DMS79 treated with DMSO at 0.1 percent for 48 hours (cell line): ENCODE measurements at places on chromosomes 1 and 21.

DNA sequence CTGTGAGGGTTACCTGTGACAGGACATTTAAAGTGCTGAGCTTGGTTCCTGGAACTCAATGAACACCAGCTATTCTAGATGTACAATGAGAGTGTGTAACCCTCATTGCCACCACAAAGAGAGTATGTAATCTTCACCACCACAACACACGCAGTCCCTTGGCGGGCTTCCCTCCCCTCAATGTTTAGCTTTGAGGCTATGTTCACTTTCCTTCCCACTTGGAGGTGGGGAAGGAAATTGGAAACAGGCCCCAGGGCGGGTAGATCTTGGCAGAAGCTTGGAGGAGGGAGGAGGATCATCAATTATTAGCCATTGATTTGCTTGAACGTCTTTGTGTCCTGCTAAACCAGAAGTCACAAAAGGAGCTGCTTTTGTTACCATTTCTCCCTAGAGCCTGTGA, 8.3 kb upstream of the COL16A1 start:
- no peak for DNase-seq

- DNase-seq = no peak
Measured at GRCh38 chr1:152513081-152513480, 1.2 kb upstream of the CRCT1 start.

DNA sequence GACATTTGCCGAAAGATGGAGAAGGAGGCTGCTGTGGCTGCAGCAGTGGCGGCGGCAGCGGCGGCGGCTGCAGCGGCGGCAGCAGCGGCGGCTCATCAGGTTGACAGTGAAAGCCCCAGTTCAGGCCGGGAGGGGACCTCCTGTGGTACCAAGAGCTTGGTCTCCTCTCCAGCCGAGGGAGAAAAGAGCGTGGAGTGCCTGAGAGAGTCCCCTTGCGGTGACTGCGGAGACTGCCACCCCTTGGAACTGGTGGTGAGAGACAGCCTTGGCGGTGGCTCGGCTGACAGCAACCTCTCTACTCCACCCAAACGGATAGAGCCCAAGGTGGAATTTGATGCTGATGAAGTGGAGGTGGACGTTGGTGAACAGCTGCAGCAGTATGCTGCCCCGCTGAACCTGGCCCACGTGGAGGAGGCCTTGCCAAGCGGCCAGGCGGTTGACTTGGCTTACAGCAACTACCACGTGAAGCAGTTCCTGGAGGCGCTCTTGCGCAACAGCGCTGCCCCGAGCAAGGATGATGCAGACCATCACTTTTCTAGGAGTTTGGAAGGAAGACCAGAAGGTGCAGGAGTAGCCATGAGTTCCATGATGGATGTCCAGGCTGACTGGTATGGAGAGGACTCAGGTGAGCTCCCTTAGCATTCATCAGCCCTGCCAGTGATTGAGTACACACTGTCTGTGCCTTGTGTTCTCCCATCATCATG, 6.3 kb downstream of the ZBTB8B start:
- DNase-seq = no peak

DNA sequence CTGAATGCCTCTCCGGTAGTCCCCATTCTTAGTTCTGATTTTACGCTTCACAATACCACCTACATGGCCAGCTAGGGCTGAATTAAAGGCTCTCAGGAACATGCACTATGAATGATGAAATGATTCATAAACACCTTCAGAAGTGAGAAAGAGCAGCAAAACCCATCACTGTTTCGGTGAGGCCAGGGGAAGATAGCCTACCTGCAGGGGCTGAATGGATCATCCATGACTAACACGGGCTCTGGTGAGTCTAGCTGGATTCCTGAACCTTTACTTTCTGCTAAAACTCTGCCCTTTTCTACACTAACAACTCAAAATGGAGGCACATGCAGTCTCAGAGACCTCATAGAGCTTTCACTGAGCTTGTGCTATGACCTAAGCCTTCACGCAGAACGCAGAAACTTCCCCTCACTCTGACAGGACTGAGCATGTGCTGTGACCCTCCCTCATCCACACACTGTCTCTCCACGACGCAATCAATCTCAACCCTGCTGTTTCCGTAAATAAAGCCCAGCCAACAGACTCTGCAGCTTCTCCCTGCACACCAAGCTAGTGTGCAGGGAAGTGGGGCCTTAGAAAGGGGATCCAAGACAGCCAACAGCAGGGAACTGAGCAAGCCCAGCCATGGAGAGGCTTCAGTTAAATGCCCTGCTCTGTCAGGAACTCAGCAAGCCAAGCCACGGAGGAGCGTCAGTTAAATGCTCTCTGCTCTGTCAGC, 207.8 kb downstream of the SLC45A1 start:
- DNase-seq = peak; percentile 95

DNA sequence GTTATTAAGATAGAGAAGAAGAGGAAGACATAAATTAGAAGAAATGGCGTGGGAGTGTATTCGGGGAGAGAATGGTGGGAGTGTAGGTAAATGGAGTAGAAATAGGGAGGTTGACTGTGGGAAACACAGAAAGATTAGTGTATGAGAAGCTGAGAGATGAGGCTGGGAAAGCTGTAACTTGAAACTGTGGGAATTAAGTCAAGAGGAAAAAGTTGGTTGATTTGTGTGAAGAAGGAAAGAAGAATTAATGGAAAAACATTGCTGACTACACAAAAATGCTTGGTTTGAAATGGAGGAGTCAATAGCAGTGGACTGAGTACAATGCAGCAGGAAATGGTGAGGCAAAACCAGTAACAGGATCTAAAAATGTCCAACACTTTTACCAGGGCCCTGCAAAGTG, 448.3 kb downstream of the PTPRC start:
- DNase-seq = no peak

- no peak for DNase-seq
Measured at GRCh38 chr1:36790191-36790590, 244.1 kb downstream of the GRIK3 start.

- no peak for DNase-seq
Measured at GRCh38 chr1:51551848-51552296, 32.8 kb upstream of the EPS15 start.

GRCh38 chr21:17711896-17712295, 99.2 kb upstream of the BTG3 start:
- DNase-seq = no peak

DNA sequence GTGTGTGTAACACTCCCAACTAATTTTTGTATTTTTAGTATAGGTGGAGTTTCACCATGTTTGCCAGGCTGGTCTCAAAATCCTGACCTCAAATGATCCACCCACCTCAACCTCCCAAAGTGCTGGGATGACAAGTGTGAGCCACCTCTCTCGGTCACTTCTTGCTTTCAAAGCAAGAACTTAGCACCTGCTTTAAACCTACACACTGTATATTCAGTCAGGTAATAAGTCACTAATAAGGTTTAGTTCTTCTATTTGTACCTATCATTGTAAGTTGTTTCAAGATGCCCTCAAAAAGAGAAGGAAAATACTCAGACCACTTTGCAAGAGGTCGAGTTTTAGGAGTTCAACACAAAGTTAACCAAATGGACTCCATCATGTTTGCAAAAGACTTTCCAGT, 431.3 kb downstream of the MRPL39 start:
- DNase-seq = no peak

DNA sequence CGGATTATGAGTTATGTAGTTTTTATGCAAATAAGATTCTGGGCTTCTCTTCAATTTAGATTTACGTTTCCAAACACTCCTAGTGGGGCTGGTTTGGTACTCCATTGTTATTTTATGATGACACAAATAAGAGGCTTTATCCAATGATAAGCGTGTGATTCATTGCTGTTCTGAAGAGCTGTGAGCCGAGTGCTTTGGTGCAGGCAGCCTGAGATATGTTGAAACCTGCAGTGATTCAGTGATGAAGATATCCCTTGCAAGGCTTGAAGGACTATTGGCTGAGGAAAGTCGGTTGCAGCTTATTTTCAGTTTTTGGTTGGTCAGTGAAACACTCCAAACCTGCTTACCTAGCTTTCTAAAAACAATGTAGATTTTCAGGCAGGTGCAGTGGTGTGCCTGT, 112.2 kb downstream of the RYR2 start:
- DNase-seq = no peak

DNA sequence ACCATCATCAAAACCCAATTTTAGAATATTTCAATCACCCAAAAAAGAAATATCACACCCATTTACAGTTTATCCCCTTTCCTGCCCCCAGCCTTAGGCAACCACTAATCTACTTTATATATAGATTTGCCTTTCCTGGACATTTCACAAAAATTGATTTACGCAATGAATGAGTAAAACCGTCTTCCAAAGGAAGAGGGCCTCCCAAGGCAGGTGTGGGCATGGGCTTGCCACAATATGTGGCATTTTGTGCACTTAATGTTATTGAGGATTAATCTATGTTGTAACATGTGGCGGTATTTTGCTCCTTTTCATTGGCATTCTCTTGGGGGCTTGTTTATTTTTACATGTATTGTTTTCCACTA, 11.8 kb upstream of the BMP8B start:
- DNase-seq = no peak

DNA sequence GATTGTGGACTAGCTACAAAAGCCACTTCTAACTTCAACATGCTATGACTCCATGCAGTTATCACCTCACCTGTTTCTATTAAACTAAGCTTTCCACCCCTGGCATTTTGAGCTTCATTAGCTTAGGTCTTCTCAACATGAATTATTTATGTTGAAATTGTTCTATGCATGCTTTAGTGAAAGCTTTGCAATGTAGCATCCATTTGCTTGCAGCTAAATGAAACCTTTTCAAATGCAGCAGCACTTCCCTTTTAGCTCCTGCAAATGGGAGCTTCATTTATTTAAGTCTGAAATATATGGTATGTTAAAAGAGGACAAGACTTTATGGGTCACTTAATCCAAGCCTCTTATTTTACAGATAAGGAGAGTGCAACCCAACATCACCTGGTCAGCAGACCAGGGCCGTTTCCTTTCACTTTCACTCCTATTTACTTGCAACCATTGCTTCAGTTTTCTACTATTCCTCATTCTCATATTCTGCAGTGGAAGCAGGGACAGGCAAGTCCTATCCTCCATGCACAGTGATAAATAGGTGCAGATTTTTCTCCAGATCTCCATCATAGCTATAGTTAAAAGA, 56.4 kb upstream of the SAMSN1 start:
- no peak for DNase-seq

DNA sequence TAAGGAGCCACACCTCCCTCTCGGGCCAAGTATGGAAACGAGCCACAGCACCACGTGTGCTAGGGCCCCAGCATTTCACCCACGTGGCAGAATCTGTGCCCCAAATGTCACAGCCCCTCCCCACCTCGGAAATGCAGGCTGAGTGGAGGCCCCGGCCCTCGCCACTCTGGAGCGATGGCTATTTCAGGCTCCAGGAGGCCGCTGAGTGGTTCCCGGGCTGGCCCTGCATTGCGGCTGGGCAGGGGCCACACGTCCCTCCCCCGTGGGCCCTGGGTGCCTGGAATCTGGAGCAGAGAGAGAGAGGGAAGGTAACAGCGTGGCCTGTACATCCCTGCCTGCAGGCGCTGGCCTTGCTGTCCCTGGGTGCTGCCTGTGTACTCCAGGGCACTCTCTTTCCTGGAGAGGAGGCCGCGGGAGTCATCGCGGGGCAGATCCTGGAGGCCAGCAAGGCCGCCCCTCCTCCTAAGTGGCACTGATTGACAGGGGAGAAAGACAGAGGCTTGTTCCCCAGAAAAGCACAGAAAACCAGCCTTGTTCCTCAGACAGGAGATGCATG, 68.0 kb upstream of the TRAPPC10 start:
- DNase-seq = no peak

GRCh38 chr1:212560933-212561460, 47.6 kb upstream of the ATF3 start:
- no peak for DNase-seq

GRCh38 chr1:95578462-95578861, 344.5 kb downstream of the RWDD3 start:
- DNase-seq = no peak

- DNase-seq = no peak
Measured at GRCh38 chr1:88311907-88312306, 372.2 kb upstream of the PKN2 start.

GRCh38 chr1:53987880-53988279, 30.1 kb downstream of the LDLRAD1 start:
- DNase-seq = no peak
